ENCODE measurements at places on chromosomes 5 and 9.

- no peak for DNase-seq
Observed at GRCh38 chr9:91303741-91304415, 57.8 kb downstream of the AUH start.

GRCh38 chr9:128456613-128457061 is 831 bp downstream of the ODF2 start:
- peak; percentile 82 for DNase-seq

DNA sequence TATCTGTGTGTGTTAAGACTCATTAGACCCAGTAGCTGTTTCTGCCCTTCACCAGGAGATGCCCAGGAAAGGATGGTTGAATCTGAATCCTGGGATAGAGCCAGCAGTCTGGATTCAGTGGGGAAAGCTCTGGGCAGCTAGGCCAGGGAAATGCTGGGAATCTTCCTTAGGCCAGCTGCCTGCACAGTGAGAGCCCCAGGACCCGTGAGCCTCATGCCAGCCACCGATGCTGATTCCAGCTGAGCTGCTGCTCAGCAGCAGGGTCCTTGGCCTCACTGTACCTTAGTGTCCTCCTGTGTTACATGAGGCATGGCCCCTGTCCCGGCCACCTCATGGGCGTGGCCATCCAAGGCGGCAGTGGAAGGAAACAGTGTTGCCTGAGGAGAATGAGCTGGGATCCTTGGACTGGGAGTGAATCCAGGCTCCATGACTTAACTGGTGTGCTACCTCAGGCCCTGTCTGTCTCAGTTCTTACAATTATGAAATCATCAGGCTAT is 87.1 kb downstream of the AMBP start:
- DNase-seq = no peak

- no peak for DNase-seq
Observed at GRCh38 chr9:128118472-128118857, 9.1 kb downstream of the PTGES2 start.

- DNase-seq = no peak
Observed at GRCh38 chr5:168800701-168801100, 221.5 kb upstream of the PANK3 start.

GRCh38 chr5:165631235-165631634 is 2125.8 kb downstream of the MAT2B start:
- DNase-seq = no peak

DNA sequence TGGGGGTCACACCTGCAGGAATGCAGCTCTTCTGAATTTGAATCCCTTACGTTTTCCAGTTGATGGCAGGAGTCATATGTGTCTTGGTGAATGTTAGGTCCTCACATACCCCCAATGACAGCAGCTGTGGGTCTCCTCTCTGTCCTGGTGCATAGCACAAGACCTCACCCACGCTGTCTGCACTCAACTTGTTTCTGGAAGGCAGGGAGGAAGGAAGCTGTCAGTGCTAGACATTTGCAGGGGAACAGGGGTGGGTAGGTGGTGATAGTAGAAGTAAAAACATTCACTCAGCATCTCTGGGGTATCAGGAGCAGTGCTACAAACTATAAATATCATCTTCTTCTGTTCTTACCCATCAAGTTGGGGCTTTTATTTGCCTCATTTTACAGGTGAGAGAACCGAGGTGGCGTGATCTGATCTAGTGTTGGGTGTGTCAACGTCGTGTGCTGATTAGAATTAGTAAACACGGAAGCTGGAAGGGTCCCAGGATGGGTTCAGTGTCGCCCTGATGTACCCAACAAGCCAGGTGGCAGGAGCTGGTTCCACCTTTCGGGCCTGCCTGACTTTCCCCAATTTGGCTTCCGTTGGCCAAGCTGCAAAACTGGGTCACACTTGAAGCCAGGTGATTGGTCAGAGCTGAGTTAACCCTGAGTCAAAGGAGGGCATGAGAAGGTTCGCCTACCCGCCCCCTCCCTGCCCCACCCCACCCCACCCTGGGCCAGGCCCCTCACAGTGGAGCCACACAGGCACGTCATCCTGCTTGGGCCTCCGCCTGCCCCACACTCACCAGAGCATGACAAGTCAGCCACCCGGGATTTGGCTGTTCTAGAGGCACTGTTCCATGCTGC is 15.8 kb downstream of the ERGIC1 start:
- no peak for DNase-seq

DNA sequence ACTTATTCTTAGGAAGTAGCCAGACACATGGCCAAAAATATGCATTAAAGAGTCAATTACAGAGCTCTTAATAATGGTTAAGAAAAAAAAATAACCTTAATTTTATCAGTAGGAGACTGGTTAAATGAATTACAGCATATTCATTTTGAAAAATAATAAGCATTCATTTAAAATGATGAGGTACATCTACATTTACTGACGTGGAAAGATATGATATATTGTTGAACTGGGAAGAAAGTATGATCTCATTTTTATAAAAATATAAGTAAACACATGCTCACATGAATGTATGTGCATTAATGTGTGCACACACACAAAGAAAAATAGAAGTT is 250.3 kb downstream of the ENC1 start:
- DNase-seq = no peak

DNA sequence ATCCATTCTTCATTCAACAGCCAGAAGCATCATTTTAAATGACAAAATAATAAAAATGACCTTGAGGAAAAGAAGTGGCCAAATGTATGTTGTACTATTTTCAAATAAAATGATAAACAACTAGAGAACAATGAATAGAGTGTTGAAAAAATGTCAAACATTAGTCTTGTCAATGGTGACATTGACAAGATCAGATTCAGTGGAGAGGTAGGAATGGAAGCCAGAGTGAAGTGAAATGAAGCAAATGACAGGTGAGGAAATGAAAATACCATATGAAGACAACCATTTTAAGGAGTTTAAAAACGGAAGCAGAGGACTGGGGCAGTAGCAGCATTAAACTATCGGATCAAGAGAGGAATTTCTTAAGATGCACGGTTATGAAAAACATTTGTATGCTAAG is 38.2 kb upstream of the COX7C start:
- DNase-seq = no peak

DNA sequence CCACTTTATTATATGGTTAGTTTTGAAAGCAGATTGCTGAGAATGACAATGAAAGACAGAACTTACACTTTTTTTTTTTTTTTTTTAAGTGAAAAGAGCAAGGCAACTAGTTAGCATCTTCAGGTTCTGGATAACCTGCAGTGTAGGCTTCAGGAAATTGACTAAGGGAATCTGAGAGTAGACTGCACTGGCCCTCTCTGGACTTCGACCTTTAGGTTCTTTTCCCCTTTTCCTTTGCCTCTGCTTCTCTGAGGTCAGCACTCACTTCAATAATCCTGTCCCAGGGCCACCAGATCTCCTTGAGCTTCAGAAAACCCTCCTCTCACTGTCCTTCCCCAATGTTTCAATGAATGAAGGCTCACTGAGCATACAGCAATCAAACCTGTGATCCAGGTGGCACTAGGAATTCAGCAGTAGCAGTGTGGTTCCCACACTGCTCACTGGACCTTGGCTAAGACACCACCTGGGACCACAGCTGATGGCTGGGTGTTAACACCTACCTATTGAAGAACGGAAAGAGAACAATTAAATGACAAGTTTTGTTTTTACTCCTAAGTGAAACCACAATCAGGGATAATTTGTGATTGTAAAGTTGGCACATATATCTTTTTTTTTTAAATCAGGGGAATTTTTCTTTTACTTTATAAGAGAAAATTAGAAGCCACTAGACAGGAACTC is 85.8 kb upstream of the IL6ST start:
- no peak for DNase-seq

DNA sequence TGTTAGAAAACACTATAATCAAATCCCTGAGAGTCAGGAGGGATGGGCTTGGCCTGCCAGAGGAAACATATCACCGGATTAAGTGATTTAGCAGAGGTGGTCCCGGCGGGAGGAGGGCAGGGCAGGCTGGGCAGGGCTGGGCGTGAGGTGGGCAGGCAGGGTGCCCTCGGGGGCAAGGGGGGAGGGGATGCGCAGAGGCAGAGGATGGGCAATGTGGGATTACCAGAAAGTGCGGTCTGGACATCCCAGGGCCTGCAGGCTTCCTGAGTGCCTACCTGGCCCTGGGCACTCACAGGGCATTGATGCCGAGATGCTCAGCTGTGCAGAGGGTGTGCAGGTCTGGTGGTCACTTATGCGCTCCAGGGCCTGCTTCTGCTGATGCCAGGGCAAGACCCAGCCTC is 115.2 kb downstream of the ADAMTS2 start:
- no peak for DNase-seq

GRCh38 chr5:107651325-107651724 is 19.4 kb downstream of the EFNA5 start:
- DNase-seq = no peak

GRCh38 chr9:10534850-10535249 is 78.0 kb downstream of the PTPRD start:
- DNase-seq = no peak

GRCh38 chr5:95619514-95620029 is 315 bp upstream of the GPR150 start:
- DNase-seq = no peak

DNA sequence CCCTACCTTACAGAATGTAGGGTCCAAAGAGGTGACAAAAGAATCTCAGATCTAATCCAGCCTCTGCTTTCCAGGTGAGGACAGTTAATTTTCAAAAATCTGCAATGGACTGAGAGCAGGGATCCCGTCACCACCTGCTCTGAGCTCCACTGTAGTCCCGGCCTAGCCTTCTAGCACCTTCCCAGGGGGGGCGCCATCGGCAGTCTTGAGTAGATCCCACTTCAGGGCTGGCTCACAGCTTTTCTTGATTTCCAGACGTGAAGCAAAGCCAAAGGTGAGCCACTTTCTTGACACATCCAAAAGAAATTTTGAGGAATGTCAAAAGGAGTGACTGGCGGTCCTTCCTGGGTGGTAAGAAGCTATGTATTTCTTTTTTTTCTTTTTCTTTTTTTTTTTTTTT is 114.1 kb downstream of the SYK start:
- peak; percentile 24 for DNase-seq

GRCh38 chr5:74141053-74141452 is 499.5 kb downstream of the ENC1 start:
- no peak for DNase-seq

- no peak for DNase-seq
Observed at GRCh38 chr5:171953860-171954701, 52.4 kb downstream of the FBXW11 start.

- DNase-seq = no peak
Observed at GRCh38 chr5:126271141-126271540, 152.1 kb upstream of the GRAMD2B start.

DNA sequence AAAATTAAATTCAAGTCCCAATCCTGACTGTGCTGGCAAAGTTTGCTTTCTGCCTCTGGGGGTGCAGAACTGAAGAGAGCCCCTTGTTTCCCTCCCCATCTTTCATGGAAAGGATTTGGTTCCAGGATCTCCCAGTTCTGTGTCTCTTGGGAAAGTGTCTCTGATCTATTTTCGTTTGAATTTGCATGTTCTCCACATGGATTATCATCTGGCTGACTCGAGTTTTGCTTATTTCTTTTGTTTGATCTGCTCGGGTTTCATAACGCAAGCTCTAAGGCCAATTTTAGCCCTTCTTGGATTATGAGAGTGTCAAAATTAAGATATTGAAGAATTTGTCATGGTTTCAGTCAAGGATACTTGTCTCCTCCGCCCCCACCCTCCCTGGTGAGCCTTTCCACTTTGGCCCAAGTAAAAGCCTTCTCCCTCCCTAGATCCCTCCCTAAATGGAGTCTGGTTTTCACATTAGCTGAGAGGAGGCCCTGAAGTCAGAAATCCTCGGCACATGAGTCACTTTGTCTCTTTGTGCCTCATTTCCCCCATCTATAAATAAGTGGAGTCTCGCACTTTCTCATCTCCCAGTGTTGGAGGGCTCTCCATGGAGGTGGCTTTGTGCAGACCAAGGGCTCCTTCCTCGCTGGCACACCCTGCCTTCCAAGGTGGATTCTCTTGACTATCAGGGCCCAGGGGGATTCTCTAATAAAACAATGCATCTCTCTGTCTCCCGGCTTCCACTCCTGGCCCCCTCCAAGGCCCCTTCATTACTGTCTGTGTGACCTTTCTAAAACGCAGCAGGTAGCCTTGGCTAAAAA is 17.3 kb downstream of the ADRB2 start:
- DNase-seq = no peak

DNA sequence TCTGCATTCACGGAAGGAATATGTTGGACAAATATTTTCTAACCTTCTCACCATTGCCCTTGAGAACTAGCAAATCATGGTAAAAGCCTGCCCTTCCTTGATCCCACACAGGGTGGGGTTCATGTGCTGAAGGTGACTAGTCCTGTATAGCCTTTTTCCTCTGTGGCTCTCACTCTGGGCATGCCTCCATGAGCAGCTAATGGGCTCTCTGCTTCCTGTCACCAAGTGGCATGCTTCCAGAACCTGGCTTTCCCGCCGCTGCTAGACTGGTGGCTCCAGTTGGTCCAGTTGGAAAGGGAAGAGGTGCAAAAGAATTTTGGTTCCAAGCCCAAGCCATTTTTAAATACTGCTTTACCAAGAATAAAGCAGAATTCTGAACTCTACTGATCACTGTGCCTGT is 35.5 kb downstream of the FBXO10 start:
- no peak for DNase-seq

GRCh38 chr5:120088412-120088811 is 375.7 kb upstream of the PRR16 start:
- DNase-seq = no peak

DNA sequence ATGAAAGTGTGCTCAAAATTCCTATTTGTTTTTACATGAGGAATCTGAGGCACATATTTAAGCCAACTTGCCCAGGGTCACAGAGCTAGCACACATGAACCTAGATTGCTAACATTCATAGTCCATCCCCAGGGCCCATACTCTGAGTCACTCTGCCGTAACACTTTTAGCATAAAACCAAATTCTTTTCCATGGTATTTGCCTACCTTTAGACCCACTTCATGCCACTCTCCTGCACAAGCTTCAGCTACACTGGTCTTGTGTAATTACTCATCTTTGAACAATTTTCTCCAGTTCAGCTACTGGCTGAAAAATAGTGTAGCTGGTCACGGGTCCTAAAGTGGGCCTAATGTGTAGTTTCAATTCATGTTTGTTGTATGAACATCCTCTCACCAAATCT is 200.7 kb downstream of the SLC12A2 start:
- DNase-seq = no peak

GRCh38 chr9:21268347-21268657 is 28.5 kb upstream of the IFNA14 start:
- DNase-seq = no peak

DNA sequence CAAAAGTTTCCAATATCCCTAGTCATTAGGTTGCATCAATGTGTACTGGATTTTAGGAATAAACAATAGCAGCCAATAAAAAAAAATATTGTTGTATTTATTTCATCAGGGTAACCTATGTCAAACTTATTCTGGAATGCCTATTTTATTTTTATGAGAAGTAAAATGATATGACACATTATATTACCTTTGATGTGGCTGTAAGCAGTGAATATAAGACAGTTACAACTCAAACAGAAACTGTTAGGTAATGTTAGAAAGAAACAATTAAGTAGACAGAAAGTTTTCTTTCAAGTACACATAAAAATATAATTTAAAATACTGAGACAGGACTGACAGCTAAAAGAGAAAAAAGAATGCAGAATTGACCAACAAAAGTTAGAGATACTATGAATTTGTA is 65.5 kb downstream of the GNG10 start:
- DNase-seq = no peak

GRCh38 chr5:157709346-157709745 is 21.9 kb upstream of the THG1L start:
- no peak for DNase-seq

Data from activated CD4-positive, alpha-beta T cell treated with anti-CD3 and anti-CD28 coated beads, Interleukin-2, amount 50 U/mL, for 16 hours (primary cell).